Kidney epithelial cell (primary cell): ENCODE measurements at places on chromosomes 3 and 15.

- no peak for DNase-seq
Observed at GRCh38 chr15:31327669-31328427, 1.2 kb downstream of the KLF13 start.

DNA sequence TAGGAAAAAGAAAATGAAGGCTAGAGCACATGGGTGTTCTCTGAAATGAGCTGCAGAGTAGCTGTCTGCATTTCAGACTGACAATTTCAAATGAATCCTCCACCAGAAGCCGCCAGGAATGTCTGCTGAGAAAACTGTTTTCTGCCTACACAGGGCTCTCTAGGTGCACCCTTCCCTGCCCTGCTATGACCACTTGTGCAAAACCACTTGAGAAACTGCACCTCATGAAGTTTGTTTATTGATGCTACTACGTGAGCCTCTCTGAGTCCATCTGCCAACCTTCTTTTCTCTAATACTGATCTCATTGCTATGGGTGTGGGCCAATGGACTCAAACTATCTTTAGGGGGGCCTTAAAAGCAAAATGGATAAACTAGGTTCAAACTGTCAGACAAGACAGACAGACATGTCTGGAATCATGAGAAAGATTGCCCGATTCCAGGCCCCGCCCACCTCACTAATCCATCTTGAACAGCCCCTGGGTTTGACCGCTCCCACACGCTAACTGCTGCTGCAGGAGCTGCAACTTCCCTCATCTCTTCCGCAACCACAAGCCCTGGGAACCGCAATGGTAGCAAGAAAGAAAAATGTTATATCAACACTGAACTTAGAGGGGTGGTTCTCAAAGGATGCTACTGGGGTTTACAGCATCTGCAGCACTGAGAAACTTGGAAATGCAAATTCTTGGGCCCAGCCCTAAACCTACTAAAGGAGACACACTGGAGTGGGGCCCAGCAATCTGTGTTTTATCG lies 9.0 kb upstream of the CD47 start:
- no peak for DNase-seq

DNA sequence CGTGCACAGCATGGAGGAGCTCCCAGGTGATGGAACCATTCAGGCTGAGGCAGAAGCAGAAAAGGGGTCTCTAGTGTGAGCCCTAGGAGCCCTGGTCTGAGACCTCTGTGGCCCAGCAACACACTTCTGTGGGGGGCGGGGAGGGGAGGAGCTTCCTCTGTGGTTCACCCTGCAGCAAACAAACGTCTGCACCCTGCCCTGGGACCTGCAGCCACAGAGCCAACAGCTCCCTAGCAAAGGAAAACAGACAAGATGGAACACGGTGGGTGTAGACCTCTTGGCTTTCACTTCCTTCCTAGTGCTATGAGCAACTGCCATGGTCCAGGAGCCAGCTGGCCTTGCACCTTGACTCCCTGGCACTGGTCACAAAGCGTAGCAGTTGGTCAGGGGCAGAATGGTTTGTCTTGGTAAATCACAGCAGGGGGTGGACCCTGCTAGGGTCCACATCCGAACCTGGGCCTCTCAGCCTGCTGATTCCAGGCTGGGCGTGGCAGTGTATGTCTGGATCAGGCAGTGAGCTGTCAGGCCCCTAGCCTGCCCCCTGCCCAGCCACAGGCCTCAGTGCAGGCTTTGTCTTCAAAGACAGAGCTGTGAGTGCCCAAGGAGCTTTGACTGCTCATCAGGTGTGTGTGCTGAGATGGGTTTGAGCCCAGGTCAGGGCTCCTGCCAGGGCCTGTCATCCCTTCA lies 6.7 kb downstream of the AMIGO3 start:
- DNase-seq = no peak

DNA sequence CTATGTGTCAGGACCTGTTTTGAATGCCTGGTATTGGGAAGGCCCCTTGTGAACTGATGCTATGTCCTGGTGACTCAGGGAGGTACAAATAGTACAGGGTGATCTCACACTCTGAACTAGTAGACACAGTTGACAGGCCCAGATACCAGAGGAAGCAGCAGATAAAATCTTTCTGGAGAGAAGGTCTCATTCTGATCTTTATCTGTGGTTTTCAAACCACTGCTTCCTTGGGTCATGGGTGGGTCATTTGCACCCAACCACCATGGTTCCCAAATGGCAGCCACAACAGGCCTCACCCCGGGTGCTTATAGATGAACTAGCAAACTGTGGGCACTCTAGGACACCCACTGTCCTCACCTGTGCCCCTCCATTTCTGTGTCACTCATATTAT lies 43.4 kb downstream of the PXYLP1 start:
- DNase-seq = peak; percentile 49

GRCh38 chr3:71881041-71881440 lies 96.1 kb upstream of the PROK2 start:
- DNase-seq = no peak

GRCh38 chr3:1960506-1960905 lies 138.2 kb upstream of the CNTN4 start:
- peak; percentile 39 for DNase-seq
